Brain pericyte (primary cell): ENCODE measurements at places on chromosomes 7 and 10.

- no peak for DNase-seq
Observed at GRCh38 chr7:138468244-138469123, 8.4 kb downstream of the TRIM24 start.

DNA sequence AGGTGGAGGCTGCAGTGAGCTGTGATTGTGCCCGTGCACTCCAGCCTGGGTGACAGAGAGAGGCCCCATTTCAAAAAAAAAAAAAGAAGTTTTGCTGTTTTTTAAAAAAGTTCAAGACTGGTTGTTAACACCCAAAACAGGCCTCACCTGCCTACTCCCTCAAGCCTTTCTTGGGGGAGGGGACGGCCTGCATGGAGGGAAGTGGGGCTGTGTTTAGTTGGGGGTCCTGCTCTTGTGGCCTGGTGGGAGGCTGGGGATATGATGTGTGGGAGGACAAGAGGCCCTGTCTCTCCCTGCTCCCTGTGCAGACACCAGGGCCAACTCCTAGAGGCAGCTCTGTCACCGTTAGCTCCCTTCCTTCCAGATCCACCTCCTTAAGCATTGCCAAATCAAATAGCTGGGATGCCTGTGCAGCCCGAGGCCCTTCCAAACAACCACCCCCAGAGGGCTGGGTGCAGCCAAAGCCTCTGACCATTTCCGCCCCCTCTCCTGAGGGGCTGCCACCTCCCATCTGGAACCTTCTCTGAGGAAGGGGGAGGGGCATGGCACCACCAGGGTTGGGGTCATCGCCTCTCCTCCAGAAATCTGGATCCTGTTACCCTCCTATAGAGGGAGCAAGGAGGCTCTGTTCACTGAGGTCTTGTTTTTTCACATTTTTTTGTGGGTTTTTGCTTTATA, 32.9 kb upstream of the ANKRD2 start:
- no peak for DNase-seq

DNA sequence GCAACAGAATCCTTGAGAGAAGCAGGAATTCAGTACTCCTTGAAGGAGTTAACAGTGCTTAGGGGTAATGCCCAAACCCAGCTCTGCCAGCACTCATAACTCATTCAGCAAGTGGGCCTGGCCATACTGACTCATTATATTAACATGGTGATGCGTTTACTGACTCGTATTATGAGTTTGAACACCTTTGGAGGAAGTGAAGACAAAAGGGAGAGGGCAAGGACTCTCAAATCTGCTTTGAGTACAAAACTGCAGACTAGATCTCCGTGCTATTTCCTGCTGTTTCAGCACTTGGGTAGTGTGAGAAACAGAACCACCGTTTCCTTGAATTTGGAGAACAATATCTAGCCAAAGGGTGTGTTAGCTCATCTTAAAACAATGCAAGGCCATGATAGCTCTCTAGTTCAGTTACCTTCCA, 30.8 kb downstream of the SLC16A9 start:
- DNase-seq, result no peak

DNA sequence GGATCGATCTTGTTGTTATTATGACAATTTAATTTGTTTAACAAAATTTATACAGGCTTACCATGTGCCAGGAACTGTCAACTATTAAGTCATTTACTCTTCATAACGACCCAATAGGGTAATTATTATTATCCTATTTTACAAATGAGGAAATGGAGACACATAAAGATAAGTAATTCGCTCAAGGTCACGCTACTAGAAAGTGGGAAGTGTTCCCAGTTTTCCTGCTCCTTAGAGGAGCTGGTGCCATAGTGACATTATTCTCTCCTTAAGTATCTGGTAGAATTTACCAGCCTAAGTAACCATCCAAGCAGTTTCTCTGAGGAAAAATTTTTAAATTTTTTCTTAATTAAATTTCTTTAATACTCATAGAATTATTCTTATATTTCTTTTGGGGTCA, 360.9 kb upstream of the RNF32 start:
- no peak for DNase-seq

DNA sequence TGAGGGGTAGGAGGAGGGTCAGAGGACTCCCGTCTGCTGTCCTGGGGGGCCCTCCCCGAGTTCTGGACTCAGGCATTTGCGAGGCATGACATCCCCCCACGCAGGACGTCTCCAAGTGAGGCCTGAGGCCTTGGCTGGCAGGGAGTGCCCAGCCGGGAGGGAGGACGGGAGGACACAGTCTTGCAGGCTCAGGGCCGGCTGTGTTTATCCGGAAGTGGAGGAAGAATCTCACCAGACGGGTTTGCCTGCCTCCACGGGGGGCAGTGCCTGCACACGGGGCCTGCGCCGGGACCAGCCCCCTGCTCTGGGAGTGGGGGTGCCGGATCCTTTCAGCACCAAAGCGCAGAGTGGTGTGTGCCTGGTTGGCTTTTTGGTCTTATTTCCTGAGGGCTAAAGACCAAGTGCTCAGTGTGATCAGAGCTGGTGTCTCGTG, 10.9 kb downstream of the PWWP2B start:
- DNase-seq, result no peak

GRCh38 chr7:70647801-70648498, 484.0 kb upstream of the GALNT17 start:
- DNase-seq, result no peak

- DNase-seq, result no peak
Observed at GRCh38 chr10:2122431-2123124, 385.3 kb upstream of the ADARB2 start.
